ENCODE measurements at places on chromosomes 11 and 22. TPM values are rescaled to one million over a fixed set of nuclear protein-coding genes. Genes with fewer than 3 reads are reported as not detected.

Gene INS
- not detected for total RNA-seq

GRCh38 chr22:24486501-24486921, 8.6 kb upstream of the UPB1 start:
- no peak for DNase-seq

DNA sequence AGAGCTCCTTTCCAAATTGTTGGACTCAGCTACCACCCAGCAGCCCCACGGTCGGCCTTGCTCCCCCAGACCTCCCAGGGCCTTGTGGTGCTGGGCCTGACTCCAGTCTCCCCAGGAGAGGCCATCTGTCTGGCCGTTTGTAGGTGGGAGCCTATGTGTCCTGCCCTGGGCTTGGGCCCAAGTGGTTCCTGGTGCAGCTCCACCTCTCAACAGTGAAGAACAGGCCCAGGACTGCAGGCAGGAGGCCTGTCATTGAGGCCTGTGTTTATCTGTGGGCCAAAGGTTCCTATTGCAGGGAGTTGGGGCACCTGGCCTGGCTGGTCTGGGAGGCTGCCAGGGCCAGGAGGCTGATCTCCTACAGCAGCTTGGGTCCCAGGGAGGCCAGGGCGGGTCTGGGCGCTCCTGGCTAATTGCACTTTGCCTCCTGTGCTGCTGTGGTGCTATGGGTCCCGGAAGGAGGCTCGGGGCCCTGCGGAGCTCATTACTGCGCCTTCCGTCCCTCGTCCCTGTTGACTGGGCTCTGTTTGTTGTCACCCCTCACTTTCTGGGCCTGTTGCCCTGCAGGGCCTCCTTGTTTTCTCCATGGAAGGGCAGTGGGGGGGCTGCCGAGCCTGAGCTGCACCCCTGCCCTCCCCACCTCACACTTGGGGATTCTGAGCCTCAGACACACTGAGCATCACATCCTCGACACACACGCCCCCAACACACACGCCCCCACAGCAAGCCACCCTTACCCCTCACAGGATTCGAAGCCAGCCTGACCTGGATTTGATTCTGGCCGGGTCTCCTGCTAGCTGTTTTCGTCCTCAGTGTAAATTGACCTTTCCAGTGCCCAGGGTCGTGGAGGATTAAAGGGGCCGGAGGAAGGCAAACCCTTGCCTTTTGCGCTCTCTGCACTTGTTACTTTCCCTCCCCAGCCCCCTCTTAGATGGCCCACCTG, 6.8 kb upstream of the OMP start:
- DNase-seq = peak; percentile 27

Gene VPS37C
- total RNA-seq = 9.9 TPM

DNA sequence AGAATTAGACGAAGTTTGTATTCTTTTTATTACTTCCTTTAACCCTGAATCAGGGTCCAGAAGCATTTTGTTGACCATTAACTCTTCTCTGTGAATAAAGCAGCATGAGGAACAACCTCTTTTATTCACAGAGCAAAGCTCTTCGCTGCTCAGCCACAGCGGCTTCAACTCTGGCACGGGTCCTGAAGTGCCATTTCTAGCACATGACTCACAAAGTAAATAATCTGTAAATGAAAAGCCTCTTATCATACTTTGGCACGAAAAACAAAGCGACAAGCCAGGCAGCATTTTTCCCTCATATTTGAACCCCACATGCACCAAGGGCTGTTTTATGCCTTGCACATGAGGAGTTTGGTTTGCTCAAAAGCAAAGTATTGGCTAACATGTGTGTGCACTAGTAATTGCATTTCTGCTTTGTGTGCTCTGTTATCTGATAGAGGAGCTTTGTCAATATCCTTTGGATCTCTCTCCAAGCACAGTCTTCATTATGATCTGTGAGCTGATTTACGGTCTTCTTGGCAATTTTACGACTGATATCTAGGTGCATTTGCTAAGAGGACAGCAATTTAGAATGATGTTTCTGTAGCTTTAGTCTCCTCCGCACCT, 33.0 kb upstream of the APOBEC3A start:
- DNase-seq = no peak

DNA sequence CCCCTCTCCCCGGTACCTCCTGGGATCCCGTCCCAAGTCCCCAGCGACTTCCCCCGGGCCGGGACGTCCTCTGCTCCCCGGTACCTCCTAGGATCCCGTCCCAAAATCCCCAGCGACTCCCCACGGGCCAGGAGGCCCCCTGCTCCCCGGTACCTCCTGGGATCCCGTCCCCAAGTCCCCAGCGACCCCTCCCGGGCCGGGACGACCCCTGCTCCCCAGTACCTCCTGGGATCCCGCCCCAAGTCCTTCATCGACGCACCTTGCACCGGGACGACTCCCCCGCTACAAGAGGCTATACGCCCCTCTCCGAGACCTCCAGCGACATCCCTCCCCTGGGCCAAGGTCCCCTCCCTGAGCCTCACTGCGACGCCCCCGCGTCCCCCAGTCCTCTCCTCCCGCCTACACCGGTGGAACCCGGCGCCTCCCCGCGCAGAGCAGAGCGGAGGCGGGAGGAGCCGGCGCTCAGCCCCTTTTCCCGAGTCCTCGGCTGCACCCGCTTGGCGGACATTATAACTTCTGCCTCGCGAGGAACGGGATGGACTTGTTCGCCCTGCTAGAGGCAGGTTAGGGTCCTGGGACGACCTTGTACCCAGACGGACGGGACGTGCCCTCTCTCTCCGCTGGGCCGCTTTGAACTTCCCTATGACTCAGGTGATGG, 912 bp downstream of the KREMEN1 start:
- DNase-seq = peak; percentile 83

- no peak for DNase-seq
Measured at GRCh38 chr22:27766679-27767078, 34.9 kb downstream of the MN1 start.

GRCh38 chr11:15519124-15519791, 404.5 kb downstream of the INSC start:
- no peak for DNase-seq

Gene CDON
- total RNA-seq = 50.5 TPM

- no peak for DNase-seq
Measured at GRCh38 chr11:1947592-1948237, 583 bp downstream of the MRPL23 start.

DNA sequence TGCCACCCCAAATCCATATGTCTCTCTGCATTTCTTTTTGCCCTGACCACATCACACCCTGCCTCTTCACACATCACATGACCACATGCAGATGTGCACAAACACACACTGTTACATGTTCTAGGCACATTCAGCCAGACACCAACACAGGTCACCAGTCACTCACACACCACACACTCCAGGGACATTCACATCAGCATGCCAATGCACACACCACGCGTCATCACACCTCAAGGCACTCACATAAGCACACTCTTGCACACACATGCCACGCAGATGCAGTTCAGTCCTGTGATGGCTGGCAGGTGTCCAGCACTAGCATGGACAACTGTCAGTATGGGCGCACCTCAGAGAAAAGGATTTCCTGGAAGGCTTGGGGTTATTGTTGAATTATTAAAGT, 77.0 kb upstream of the MYOD1 start:
- DNase-seq = no peak

Gene KREMEN1
- total RNA-seq = 1.4 TPM

Gene ANGPTL5
- not detected for total RNA-seq

GRCh38 chr11:14409891-14410290, 50.9 kb upstream of the RRAS2 start:
- no peak for DNase-seq

DNA sequence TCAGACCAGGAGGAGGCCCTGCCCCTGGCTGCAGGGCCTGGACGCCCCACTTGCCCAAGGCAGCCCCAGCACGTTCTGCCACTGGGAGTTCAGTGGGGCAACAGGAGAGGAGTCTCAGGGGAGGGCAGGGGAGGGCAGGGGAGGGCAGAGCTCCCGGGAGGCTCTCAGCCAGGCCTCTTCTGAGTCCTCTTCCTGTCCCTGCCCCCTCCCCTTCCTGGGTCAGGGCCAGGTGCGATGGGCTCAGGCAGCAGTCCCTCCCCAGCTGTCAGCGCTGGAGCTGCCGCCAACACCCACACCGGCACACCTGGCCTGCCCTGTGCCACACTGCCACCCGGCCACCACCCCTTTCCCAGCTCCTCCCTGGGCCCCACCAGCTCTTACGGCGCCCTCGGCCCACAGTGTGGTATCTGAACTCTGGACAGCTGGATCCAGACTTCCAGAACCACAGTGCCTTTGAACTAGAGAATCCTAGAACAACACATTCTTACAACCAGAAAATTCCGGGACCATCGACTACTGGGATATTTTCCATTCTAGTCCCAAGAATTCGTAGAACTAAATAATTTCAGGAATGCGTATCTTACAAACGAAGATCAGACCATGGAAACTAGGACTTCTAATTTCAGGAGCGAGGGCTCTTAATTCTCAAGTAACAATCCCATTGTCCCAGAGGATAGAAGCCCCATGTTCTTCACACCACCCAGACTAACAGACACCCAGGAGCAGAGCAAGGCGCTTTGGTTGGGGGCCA, 21.8 kb downstream of the RPL3 start:
- DNase-seq = no peak

Gene SEC14L2
- total RNA-seq = 5.7 TPM

Measured in neural progenitor cell (in vitro differentiated cells).